Suppressor macrophage treated with lipopolysaccharide for 1 hour (primary cell): ENCODE measurements at places on chromosomes 2 and 18.

GRCh38 chr2:143433251-143433650 is 304.0 kb downstream of the ARHGAP15 start:
- DNase-seq: no peak

DNA sequence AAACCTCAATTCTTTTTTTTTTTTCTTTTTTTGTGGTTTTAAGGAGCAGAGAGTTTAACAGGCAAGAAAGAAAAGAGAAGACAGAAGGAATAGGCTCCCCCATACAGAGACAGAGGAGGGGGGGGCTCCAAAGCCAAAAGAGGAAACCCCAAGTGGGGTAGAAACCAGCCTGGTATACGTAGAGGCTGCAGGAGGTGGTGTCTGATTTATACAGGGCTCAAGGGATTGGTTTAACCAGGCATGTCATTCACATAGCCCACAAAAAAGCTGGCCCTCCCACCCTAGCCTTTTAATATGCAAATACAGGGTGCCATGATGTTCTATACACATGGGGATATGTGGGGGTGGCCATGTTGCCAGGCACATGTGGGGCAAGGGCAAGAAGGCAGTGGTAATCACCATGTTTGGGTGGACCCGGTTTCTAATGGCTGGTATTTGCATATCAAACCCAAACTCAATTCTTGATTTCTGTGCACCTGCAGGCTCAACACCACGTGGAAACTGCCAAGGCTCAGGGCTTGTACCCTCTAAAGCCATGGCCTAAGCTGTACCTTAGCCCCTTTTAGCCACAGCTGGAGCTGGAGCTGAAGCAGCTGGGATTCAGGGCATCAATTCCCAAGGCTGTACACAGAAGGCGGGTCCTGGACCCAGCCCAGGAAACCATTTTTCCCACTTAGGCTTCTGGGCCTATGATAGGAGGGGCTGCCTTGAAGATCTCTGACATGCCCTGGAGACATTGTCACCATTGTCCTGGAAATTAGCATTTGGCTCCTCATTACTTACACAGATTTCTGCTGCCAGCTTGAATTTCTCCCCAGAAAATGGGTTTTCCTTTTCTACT is 170.3 kb downstream of the MAIP1 start:
- DNase-seq: no peak

DNA sequence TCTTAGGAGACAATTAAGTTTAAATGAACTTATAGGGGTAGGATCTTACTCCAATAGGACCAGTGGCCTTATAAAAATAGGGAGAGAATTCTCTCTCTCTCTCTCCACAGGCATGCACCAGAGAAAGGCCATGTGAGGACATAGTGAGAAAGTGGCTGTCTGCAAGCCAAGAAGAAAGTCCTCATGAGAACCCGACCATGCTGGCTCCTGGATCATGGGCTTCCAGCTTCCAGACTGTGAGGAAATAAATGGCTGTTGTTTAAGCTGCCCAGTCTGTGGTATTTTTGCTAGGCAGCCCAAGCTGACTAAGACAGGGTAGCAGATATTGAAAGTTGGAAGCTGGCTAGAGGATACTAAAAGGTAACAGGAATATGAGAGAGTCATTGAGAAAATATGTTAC is 454.0 kb downstream of the NBAS start:
- DNase-seq: no peak

GRCh38 chr2:9143264-9143815 is 63.3 kb upstream of the ASAP2 start:
- DNase-seq: no peak

DNA sequence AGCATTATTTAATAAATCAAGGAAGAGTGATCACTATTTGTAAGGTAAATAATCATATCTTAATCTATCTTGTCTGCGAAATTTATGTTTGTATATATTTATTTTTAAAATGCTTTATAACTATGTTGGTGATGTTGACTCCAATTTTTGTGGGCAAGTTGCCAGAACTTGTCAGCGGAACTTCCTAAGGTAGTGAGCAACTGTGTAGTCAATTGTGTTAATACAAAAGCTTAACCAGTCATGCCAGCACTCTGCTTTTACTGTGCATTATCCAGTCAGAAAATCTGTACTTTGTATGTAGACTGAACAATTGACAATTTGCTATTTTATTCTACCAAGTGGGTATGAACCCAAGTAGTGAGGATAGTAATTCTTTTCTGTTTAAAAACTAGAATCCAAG is 61.9 kb upstream of the RND3 start:
- DNase-seq: no peak

GRCh38 chr2:222960126-222960525 is 91.9 kb upstream of the KCNE4 start:
- peak; percentile 88 for DNase-seq

DNA sequence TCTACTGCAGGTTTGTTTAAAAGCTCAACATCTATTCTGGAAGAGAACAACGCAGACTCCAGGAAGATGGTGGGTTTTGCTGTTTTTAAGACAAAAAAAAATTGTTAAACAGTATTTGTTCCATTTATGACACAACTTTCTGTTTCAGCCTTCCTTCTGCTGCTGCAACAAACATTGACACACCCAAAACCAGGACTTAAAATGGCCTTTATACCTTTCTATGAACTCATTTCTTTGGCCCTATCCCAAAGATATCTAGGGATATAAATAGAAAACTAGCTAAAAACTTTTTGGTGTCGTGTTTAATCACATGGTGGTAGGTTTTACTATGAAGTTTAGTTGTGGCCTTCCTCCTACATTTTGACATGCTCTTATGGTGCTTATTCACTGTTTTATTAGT is 964 bp upstream of the GALNT3 start:
- DNase-seq: no peak

GRCh38 chr2:113755035-113755834 is 1.2 kb downstream of the SLC35F5 start:
- no peak for DNase-seq

DNA sequence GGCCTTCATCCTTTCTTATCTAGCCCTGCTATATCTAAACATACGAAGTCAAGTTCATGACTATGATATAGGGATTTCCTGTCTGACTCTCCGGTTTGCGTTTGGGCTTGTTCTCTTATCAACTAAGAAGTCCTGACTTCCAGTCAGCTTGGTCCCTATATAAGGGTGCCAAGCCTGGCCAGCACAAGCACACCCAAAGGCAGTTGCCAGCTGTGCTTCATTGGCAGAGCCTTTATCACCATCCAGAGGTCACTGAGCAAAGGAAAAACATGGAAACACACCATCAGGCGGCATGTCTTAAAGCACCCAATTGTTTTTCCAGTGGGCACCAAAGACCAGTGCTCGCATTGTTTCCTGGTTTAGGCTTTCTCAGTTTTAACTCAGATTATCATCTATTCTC is 72.7 kb downstream of the FEZ2 start:
- no peak for DNase-seq
